ENCODE measurements at places on chromosomes 5 and 9.

DNA sequence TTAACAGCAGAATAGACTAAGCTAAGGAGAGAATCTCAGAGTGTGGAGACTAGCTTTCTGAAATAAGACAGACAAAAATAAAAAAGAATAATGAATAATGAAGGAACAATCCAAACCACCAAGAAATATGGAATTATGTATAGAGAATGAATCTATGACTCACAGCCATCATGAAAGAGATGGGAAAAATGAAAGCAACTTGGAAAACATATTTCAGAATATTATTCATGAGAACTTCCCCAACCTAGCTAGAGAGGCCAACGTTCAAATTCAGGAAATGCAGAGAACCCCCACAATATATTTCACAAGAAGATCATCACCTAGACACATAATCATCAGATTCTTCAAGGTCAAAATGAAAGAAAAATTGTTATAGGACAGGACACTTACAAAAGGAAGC, 349.0 kb upstream of the MPDZ start:
- DNase-seq, result no peak

DNA sequence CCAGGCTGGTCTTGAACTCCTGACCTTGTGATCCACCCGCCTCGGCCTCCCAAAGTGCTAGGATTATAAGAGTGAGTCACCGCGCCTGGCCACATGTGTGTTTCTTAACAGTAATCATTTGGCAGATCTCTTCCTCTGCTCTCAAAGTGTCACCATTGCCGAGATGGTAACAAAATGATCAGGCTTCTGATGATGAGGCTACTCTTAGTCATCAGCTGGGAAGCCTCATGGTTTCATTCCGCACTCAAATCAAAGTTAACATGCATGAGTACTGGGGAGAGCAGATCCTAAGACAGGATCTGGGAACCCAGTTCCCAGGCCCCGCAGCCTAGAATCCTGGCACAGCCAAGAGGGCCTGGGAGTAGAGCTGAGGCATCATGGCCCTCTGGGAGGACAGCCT, 27.4 kb downstream of the BARHL1 start:
- DNase-seq, result peak; percentile 85

- no peak for DNase-seq
Measured at GRCh38 chr5:107560377-107560776, 110.4 kb downstream of the EFNA5 start.

GRCh38 chr9:88997646-88998045, 6.4 kb downstream of the S1PR3 start:
- no peak for DNase-seq

DNA sequence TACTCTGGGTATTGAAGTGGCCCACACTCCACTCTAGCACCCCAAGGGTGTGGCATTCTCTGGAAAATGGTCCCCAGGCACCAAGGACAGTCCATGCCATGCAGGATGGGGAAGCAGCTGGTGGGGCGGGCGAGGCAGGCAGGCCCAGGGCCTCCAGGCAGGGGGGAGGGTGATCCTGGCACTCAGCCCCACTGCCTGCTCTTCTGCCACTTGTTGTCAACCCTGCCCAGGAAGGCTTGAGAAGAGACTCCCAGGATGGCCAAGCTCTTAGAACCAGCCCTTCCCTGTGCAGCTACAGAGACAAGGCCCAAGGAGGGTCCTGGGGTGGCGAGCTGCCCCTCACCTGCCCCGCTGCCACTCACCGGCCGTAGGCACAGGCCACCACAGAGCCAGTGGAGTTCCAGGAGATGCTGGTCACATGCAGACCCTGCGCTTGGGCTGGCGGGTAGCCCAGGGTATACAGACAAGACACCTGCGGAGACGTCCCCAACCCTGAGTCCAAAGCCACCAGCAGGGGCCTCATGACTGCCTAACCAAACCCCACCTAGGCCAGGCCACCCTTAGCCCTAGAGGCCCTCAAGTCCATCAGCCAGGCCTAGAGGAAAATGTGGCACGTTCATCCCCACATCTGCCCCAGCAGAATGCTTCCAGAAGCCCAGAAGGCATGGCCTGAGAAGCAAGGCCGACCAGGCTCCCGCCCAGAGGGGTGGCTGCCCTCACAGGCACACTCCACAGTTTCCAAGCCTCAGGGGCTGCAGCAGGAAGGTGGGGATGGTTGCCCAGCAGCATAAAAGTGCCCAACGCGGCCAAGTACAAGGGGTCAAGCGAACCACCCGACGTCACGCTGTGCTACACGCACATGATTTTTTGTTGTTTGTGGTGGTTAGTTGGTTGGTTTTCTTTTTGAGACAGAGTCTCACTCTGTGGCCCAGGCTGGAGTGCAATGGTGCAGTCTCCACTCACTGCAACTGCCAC, 19.8 kb downstream of the DYNC2I2 start:
- DNase-seq, result no peak

- no peak for DNase-seq
Measured at GRCh38 chr5:58245476-58245840, 214.4 kb downstream of the PLK2 start.

DNA sequence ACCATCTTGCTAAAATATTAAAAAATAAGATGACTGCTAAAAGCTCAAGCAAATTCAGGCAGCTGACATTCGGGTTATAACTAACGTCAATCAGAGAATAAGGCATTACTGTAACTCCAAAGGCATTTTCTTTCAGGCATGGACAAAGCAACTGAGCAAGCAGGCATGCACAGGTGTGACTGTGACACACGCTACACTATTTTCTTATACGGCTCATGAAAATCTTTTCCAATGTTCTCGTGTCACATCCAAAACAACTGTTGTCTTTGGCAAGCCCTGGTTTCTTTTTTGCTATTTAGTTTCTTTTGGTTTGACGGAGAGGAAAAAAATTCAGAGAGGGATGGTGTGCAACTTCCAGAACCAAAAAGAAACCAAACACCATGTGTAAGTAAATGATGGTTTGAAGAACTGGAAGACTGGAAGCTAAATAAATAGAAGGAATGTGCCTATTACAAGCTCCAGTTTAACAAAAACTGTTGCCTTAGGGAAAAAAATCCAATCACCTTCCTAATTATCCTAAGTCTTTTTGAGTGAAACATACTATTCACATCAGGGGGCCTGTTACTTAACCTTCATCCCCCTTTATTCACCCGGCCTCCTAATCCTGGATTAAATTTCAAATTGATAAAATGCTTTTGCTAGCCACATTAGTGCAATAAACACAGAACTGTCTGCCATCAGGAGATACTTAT, 277.6 kb downstream of the PSAT1 start:
- DNase-seq, result no peak

DNA sequence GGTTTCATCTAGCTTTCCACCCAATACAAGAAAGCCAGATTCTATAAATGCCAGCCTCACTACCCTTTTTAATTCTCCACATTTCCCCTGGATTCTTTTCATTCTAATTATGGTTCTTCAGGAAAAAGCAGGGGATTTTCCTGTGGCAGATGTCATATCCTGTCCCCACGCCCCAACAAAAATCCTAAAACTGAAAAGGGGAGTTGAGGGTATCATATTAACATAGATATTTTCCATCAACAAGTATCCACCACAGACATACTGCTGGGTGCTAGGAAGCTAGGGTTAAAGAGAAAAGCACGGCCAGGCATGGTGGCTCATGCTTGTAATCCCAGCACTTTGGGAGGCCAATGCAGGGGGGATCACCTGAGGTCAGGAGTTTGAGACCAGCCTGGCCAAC, 38.0 kb downstream of the CDK5RAP2 start:
- DNase-seq, result no peak

GRCh38 chr5:50745221-50745910, 78.9 kb downstream of the PARP8 start:
- DNase-seq, result no peak

DNA sequence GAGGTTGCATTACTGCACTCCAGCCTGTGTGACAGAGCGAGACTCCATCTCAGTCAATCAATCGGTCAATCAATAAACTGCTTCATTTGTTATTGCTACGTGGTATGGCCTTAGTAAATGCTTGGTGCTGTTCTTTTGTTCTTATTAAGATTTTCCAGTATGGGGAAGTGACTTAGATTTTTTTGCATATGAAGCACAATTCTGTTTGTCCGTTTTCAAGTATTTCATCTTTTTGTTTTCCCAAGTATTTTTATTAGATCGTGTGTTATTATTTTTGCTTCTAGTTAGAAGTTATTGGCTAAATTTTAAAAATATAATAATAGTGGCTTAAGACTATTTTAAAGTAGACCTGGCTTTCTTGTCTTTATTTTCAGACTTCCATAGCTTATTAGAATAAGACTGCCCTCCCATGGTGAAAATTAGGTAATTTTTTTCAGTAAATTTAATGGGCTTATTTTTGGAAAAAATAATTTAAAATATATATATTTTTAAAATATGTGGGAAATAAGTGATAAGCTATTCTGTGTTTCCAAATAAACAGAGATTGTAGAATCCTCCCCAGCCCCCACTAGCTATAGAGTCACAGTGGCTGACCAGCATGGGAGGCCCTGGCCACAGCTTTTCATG, 14.7 kb upstream of the OMD start:
- peak; percentile 22 for DNase-seq

- peak; percentile 72 for DNase-seq
Measured at GRCh38 chr9:133148199-133149129, 15.2 kb downstream of the GBGT1 start.

- DNase-seq, result no peak
Measured at GRCh38 chr5:81435023-81435422, 41.1 kb upstream of the ACOT12 start.

DNA sequence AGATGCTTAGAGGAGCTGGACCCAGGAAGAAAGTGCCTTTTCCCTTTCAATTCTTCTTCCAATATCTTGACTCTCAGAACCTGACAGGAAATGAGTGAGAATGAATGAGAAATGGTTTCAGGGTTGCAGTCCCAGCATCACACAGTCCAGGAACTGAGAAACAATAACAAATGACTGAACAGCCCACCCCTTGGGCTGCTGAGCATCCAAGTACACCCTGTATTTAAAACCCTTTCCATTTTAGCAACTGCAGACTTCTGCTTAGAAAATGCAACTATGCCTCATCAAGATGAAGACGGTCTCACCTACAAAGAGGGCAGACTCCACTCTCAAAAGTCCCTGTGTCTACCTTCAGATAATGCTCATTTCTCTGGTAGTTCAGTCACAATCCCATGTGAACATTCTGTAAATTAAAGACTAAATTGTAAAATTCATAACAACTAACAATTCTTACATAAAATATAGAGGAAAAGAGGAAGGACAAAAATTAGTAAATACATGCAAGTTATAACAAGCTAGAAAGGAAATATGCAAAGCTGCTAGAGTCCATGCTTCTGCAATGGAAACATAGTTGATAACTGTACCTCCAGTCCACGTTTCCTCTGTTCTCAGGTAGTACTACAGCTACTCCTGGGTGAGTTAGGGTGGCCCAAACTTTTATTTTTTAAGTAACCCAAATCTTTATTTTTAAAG, 316.5 kb downstream of the ICE1 start:
- no peak for DNase-seq

Data from AG20443 (cell line).